ENCODE measurements at places on chromosomes 16 and 17.
A peak's percentile ranks its signal among the peaks of the same experiment; 100 is the strongest.

DNA sequence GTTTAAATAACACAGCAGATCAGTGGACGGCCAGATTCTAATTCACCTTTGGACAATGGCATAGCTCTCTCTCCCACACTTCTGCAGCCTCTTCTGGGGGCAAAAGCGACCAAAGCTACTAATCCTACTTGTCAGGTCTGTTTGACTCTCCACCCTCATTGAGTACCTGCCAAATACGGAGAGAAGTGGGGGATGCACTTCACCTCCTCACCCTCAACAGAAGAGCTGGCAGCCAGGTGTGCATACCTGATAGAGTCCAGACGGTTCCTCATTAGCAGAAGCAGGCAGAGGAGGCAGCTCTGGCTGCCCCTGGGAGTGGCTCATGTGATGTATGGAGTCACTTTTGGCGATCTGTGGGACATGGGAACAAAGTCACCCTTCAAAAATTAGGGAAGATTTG is 4.9 kb downstream of the DNAH3 start:
- no peak for DNase-seq

GRCh38 chr17:71765437-71765836 is 355.4 kb upstream of the SOX9 start:
- DNase-seq, result no peak

DNA sequence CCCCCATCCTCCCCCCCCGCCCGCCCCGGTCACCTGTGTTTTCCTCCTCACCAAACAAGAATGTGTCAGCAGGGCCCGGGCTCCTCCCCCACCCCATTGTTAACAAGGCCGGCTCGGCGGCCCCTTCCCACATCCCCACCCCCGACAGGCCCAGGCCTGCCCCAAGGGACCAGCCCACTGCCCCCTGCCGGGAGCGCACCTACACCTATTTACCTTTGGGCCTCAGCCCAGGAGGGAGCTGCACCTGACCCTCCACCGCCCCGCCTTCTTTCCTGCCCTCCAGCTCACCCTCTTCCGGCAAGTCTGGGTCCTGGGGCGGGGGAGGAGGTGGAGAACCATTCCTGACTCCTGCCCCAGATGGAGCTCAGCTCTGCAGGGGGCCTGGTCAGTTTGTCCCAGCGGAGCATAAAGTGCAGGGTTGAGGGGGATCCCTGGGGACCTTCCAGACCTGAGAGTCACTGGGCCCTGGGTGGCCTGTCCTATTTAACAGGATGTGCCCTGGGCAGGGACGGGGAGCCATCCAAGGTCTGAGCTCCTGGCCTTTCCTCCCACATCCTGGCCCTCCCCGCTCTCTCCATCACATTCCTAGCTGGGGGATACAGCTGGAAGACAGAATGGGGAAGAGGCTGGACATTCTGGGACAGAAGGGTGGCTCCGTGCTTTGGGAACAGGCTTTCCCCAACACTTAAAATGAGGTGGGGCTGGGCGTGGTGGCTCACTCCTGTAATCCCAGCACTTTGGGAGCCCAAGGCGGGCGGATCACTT is 8.3 kb downstream of the FOXJ1 start:
- no peak for DNase-seq

DNA sequence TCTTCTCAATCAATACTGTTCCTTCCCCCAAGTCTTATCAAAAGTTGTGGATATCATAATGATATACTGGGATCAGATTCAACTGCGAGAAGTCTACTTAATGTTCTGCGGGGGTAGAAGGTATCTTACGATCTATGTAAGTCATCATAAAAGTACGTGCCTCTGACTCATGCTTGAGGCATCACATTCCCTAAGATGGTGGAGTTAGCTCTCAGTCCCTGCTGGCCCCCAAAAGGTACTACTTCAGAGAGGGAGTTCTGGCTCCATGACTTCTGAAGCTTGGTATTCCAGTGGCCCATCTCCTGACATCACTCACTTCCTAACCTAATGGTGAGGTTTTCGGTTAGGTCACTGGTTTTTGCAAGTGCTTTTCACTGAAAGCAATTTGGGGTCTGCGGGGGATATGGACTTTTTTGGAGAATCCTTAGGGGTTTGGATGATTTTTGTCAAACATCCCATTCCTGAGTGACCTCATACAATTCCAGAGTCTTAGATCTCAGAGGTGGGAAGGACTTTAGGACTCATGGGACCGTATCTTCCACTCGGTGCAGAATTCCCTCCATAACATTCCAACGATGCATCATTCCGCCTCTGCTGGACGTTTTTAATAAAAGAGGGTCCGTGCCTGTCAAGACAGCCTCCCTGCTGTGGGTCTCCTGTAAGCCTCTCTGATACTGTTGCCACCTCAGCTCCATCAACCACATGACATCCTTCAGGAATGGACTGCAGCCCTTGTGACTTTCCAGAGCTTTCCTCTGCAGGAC is 74.3 kb downstream of the DYNLRB2 start:
- no peak for DNase-seq

DNA sequence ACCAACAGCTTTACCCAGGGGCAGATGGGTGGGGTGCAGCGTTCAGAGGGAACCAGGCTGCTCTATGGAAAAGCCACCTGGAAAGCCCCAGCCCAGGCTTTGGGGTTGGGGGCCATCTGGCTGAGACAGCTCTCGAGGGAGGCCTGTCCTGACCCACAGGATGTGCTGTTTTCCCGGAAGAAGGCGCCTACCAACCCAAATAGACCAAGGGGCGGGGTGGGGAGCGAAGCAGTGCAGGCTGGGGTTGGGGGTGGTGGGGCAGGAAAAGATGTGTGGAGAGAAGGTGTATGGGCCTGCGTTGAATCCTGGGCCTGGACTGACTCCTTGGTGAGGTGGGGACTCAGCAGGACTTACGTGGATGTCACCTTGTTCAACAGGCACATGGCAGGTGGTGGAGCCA is 87.9 kb downstream of the N4BP1 start:
- DNase-seq, result no peak

- no peak for DNase-seq
Measured at GRCh38 chr17:65064452-65065019, 8.0 kb upstream of the GNA13 start.

- DNase-seq, result no peak
Measured at GRCh38 chr17:81995463-81996231, 18.2 kb downstream of the ASPSCR1 start.

DNA sequence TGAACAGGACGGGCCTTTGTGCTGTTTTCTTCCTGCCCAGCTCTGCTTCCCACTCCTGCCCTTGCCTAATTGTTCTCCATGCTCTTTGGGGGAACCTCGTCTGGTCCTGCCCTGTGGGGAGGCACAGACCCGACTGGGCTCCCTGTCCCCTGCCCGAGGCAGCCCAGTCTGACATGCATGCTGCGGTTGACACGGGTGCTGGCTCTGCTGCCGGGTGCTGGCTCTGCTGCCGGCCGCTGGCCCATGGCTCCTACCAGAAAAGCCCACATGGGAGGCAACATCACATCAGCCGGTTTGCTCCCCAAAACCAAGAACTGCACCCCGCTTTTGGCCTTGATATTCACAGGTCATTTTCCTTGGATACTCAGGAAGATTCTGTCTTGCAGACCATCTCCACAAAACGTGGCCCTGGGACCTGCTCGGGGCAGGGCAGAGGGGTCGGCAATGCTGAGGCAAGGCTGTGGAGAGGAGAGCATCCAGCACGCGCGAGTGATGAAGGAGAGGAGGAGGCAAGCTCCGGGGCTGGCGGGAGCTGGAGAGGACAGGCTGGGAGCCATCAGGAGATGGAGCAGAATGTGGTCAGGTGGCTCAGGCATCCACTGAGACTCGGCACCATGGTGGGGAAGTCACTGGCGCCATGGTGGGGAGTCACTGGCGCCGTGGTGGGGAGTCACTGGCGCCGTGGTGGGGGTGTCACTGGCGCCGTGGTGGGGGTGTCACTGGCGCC is 31.6 kb downstream of the RBFOX3 start:
- DNase-seq, result no peak

- DNase-seq, result no peak
Measured at GRCh38 chr16:1073262-1073558, 663 bp downstream of the SSTR5 start.

DNA sequence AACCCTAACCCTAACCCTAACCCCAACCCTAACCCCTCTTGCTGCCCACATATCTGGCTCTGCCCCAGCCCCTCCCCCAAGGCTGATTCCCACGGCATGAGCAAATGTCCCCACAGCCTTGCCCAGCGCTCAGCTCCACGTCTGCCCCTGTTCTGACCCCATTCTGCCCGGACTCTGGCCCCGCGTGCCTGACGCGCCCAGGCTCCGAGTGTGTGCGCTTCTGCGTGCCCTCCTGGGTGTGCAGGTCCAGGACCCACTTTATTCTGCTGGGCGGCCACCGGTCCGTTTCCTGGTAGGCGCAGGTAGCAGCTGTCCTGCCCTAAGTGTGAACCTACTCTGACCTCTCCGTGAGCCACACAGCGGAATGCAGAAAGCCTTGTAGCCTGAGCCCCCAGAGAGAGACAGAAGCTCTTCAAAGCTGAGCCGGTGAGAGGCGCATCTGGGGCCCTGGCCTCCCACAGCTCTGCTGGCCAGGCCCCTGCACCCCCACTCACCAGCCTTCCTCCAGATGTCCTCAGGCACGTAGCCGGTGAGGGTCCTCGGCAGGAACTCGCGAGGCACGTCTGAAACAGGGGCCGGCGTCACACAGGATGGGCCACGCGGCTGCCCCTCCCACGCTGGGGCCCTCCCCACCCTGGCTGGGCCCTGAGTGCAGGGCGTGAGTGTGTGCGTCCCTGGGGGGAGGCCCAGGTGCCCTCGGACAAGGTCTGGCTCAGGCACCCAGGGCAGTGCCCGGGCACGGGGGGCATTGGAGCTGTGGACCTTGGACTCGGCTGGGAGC is 14.0 kb upstream of the PABPN1L start:
- no peak for DNase-seq

GRCh38 chr16:11107780-11108465 is 148.1 kb downstream of the SOCS1 start:
- peak; percentile 45 for DNase-seq

GRCh38 chr16:27232061-27232900 is 29.0 kb downstream of the KDM8 start:
- DNase-seq, result peak; percentile 82

- no peak for DNase-seq
Measured at GRCh38 chr16:54620197-54620596, 310.5 kb upstream of the IRX5 start.

DNA sequence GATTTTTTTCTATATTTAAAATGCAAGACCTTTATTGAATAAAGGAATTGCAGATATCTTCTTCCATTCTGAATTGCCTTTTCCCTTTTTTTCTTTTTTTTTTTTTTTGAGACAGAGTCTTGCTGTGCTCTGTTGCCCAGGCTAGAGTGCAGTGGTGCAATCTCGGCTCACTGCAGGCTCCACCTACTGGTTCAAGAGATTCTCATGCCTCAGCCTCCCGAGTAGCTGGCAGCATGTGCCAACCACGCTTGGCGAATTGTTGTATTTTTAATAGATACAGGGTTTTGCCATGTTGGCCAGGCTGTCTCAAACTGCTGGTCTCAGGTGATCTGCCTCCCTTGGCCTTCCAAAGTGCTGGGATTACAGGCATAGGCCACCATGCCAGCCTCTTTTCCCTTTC is 151.5 kb downstream of the CEP112 start:
- no peak for DNase-seq

- no peak for DNase-seq
Measured at GRCh38 chr17:34098699-34099098, 156.4 kb upstream of the CCL2 start.

DNA sequence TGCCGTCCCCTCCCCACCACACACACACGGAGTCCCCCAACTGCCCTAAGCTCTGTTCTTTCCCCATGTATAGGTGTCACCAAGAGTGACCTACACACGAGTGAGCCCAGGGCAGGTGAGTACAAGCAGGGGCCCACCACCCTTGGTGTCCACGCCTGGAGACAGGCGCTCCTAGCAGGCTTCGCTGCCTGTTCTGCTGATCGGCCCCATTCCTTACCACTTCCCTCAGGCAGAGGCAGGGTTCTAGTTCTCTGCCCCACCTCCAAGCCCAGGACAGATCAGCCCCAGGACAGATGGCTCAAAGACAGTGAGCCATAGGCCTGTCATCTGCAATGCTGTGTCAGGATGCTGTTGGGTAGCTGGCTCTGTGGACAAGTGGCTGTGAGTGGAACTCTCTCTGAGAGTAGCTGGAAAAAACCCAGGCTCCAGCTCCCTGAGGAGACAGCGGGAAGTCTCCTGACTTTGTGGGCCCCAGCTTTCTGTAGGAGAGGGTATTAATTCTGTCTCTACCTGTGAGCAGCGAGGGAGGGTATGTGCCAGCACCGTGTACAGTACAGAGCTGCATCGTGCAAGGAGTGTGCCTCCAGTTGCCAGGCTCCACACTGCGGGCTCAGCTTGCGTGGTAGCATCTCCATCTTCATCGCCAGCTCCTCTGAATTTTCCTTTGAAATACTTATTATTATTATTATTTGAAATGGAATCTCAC is 897 bp downstream of the TP53I13 start:
- DNase-seq, result no peak

- DNase-seq, result peak; percentile 48
Measured at GRCh38 chr17:15650741-15651582, 31.5 kb upstream of the FBXW10B start.

DNA sequence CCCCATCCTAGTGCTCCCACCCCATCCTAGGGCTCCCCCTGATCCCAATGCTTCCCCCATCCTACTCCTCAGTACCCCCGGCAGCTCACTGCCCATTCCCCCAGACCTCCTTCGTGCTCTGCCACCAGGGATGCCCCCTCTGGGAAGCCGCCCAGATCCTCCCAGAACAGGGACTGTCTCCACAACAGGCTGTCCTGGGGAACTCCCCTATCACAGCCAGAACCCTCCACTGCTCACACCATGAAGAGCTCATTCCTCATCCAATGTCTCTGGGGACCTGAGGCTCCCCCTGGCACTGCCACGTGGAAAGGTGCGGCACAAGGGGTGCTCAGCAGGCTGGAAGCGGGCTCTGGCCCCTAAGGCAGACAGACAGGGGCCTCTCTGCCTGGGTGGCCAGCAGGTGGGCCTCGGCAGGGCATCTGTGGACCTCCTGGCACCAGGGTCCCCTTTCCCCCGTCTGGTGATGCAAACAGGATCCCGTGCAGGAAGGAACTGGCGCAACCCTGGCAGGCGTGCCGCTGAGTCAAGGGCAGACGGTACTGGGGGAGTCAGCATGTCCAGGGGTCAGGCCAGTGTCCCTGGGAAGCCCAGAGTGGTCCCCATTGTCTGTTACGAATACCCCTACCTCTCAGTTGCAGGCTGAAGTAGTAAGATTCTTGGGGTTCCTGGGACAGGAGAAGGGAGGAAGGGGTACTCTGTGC is 14.8 kb upstream of the PVALEF start:
- no peak for DNase-seq

GRCh38 chr17:43774304-43775250 is 4.2 kb downstream of the DUSP3 start:
- DNase-seq, result no peak

DNA sequence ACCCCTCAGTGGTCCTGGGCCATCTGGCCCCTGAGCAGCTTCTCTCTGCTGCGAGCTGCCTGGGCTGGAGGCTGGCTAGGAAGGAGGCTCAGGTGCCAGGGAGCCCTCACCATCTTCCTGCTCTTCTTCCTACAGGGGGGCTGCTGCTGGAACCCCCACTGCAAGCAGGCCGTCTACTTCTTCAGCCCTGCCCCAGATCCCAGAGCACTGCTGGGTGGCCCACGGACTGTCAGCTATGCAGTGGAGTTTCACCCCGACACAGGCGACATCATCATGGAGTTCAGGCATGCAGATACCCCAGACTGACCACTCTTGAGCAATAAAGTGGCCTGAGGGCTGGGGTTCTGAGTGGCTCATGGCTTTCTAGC is 46.1 kb downstream of the PRMT7 start:
- DNase-seq, result no peak
